ENCODE measurements at places on chromosomes 6 and 20.

DNA sequence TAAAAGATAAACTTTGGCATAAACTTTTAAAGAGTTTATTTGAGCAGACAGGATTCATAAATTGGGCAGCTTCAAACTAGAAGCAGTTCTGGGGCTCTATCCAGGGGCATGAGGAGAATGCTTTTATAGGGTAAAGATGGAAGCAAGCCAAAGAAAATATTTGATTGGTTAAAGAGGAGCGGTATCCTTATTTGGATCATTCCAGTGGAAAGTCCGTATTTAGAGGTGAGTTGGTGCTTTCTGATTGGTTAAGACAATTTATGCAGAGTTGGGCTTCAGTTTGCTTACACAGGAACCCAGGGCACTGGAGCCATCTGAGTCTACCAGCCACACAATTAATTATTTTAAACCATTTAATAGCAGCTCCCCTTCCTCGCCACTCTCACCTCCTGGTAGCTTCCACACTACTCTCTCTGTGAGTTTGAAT, 37.9 kb upstream of the RNF217 start:
- DNase-seq, result no peak

DNA sequence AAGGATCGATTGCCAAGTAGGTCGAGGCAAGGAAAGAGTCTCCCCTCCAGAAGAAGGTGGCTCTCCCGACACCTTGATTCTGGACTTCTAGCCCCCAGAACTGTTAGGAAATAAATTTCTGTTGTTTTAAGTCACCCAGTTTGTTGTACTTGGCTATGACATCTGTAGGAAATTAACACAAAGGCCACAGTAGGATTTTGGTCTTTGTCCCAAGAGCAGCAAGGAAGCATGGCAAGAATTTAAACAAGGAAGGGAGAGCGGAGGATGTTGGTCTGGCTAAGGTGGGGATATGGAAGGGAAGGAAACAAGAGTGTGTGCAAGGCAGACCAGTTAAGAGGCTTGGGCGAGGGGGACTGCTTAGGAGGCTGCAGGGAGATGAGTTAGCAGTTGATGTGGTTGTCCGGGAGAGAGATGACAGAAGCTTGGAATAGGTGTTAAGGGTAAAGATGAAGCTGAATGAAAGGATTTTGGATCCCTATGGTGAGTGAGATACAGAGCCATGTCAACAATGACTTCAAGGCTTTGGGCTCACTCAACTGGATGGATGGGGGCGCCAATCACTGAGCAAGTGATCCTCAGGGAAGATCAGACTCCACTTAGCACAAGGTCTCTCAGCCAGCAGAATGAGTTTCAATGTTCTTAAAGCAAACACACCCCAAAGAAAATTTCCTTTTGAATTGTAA, 140.5 kb upstream of the ZNF217 start:
- DNase-seq, result no peak

GRCh38 chr6:125077453-125077852, 76.1 kb upstream of the TPD52L1 start:
- no peak for DNase-seq

- DNase-seq, result no peak
Observed at GRCh38 chr6:162710936-162711335, 16.6 kb downstream of the PRKN start.

DNA sequence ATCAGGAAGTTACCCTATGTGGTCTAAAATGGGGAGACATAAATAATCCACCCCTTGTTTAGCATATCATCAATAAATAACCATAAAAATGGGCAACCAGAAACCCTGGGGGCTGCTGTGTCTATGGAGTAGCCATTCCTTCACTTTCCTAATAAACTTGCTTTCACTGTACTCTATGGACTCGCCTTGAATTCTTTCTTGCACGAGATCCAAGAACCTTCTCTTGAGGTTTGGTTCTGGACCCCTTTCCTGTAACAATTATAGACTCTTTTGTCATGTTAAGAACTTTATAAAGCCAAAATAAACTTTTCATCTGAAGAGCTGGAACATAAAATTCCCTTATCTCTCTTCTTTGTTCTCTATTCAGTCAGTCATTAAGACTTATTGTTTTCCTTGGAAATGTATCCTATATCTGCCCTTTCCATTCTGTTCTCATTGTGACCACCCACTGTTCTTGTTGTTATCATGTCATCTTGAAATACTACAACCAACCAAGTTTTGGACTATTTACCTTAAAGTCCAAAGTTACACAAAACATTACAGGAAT, 29.3 kb upstream of the ZBTB24 start:
- no peak for DNase-seq

DNA sequence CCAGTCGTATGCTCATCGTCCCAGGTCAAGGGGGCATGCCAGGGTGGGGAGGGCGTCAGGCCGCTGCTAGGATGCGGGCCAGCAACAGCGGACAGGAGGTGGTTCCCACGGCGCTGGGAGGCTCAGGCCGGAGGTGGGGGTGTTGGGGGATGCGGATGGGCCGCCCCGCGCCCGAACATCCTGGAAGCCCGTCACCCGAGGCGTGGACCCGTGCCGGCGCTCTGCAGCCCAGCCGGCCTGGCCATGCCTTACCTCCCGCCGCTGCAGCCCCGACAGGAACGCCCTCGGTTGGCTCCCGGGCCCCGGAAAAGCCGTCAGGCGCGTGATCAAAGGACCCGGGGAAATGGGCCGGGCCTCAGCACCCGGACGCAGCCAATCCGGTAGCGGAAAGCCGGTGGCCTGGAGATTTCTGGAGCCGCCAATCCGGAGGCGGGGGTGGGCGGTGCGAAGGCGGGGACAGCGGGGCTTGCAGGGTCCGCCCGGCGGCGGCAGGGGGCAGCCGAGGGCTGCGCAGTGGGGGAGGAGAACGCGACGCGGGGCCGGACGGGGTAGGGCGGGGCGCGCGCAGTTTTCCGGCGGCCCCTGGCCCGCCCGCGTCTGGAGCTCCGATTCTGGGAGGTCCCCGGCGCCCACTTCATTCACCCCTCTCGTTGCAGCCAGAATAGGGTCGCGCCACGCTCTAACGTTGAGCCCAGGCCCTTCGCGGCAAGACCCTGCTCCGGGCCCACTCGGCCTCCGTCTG, at the start of gene SMIM29:
TSS of gene SMIM29 (minus strand) at position 280 of the 742 bp plus-strand sequence. CDS start 1,215 bp downstream, outside the sequence.
- DNase-seq, result peak; percentile 99

DNA sequence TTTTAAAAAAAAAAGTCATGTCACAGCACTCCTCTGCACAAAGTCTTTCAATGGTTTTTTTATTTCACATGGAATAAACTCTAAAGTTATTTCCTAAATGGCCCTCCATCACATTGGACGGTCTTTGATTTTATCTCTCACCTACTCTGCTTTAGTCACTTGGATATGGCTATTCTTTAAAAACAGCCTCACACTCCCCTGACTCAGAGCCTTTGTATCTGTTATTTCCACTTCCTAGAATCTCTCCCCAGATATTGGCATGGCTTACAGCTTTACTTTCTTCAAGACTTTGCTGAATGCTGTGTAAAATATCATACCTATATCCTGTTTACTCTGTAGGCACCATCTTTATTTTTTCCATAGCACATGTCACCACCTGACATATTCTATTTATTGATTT, 194.7 kb upstream of the MCHR2 start:
- no peak for DNase-seq

DNA sequence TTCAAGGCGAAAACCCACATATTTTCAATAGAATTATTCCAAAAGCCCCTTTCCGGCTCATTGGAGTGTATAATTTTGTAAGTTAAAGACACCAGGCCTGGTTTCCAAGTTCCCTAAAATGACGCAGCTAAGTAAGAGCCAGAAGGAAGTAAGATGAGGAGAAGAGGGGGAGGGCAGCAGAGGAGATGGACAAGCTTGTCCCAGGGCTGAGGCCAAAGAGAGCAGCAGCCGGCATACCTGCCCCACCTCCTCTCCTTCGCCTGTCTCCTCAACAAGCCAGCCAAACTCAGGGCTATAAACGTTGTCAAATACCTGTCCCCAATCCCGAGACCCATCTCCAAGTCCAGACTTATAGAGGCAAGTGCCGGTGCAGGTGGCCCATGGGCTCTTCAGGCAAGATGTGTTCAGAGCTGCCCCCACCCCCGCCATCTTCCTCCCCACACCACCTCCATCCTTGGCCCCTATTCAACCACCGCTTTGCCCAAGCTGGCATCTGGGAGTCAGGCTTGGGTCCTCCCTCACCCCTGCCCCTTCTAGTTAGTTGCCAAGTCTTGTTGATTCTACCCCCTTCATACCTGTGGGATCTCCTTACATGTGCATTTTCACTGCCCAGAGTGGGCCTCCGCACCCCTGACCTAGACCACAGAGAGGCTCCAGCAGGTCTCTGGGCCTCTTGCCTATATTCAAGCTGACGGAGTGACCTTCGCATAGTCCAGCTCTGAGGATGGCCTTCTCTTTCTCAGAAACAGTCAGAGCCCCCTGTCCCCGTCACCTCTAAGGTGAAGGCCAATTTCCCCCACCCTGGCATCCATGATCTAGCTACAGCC, 75.7 kb upstream of the SIRPA start:
- DNase-seq, result no peak

GRCh38 chr6:140043762-140044378, 669.4 kb upstream of the CITED2 start:
- no peak for DNase-seq

GRCh38 chr6:30013291-30013922, 47.7 kb upstream of the POLR1H start:
- peak; percentile 51 for DNase-seq

GRCh38 chr20:13758884-13759283, 25.8 kb downstream of the ESF1 start:
- DNase-seq, result no peak

DNA sequence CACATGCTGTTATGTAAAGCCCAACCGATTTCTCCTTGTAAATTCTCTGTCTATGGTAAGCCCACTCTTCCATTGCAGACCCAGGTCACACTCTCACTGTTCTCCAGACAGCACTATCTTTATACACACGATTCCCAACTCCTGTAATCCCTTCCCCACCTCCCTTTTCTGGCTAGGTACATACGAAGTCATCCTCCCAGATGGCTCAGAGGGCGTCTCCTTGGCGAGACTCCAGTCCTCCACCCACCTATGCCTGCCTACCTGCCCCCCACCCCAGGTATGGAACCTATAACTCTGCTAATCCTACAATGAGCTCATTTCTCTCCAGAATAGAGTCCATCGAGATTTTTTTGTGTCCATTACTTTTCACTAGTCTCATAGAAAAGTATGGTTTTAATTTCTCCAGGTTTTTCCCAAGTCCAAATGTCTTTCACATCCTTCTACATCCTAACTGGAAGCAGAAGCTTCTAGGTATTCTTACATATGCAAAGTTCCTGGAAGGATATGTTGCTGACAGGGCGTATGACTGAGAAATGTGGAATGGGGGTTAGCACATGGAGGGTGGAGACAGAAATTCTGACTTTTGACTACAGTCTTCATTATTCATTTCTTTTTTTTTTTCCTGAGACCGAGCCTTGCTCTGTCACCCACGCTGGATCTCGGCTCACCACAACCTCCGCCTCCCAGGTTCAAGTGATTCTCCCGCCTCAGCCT, 22.8 kb downstream of the SCML4 start:
- DNase-seq, result no peak

- DNase-seq, result no peak
Observed at GRCh38 chr6:44771647-44772415, 384.3 kb downstream of the CDC5L start.

GRCh38 chr6:106103728-106104109, 17.6 kb downstream of the PRDM1 start:
- peak; percentile 63 for DNase-seq

DNA sequence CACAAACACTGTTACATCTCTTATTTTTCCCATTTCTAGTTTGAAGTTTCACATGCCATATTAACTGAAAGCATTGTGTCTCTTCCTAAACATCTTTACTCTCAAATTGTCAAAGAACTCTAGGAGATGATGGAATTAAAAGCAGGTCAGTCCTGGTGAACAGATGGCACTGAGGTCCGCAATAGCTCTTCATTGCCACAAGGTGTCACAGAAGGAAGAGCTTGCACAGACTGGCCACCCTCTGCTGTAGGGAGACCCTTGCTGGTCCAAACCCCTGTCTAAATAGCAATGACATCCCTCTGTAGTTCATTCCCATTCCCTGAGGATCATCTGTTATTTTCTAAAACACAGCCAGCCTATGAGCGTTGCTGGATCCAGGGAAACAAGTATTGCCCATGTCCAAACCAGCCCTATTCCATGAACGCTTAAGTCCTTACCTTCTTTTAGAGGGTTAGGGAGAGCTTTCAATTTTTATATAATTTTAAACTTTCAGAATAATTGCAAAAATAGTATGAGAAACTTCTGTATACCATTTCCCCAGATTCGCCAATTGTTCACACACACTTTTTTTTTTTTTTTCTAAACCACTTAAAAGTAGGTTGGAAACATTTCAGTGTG, 10.1 kb upstream of the HDAC2 start:
- DNase-seq, result peak; percentile 21

DNA sequence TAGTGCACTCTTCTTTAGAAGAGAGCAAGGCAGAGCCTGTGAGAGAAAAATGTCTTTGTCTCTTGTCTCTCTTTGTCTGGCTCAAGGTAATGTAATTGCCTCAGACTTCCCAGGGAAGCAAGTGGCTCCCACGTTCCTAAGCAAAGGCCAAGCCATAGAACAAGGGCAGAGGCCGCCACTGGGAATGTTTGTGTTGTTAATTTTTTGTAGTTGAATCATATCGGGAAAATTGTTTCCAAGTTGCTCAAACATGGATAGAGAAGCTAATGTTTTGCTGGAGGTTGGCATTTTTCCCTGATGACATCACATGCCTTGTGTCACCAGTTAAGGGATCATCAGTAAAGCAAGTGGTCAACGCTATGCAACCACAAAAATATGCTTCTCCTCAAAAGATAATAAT, 211.5 kb upstream of the FOXA2 start:
- DNase-seq, result no peak

DNA sequence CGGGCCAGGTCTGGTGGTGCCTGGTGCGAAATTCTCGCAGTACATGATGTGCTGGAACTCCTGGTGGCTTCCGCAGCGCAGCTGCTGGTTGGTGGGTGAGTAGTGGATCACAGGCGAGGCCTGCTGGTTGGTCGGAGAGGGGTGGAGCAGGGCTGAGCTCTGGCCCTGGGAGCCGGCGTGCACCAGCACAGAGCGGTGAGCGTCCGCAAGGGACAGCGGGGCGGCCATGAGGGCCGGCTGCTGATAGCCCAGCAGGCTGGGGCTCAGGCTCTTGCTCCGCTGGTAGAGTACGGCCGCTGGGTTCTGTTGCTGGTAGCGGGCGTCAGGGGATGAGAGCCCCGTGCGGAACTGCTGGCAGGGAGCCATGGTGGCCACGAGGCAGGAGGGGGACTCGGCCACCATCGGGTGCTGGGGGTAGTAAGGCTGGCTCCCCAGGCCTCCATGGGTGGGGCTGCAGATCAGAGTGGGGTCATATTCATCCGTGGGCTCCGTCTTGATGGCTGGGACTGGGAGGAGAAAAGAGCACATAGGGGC, 110.2 kb downstream of the NFATC2 start:
- no peak for DNase-seq
